ENCODE measurements at places on chromosomes 2 and 18. TPM values are rescaled to one million over a fixed set of nuclear protein-coding genes. Genes with fewer than 3 reads are reported as not detected.
A peak's percentile ranks its signal among the peaks of the same experiment; 100 is the strongest.

DNA sequence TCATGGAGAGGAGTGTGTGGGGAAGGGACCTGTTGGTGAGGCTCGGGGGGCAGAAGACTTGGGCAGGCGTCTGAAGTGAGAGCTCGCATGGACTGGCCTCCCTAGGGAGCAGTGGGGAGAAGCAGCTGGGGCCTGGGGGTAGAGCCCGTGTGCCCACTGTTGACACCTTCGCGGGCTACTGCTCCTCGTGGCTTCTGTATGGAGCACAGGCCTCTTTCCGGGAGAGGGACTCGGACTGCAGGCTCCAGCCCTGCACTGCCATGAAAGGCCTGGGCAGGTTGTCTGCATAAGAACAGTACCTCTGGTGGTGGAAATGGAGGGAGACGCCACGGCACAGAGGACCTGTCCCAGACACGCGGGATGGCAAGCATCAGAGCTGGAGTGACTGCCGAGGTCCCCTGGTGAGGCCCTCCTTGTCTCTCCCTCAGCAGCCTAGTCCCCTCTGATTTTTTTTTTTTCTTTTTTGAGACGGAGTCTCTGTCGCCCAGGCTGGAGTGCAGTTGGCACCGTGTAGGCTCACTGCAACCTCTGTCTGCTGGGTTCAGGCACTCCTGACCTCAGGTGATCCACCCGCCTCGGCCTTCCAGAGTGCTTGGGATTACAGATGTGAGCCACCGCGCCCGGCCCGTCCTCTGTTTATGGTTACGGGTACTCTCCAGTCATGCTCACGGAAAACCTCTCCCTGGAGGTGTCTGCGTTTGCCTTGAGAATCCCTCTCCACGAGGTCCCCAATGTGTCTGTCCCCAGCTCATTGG, 44.7 kb upstream of the PTMA start:
- DNase-seq = no peak

GRCh38 chr2:113176696-113177355, 3.1 kb downstream of the PSD4 start:
- DNase-seq = peak; percentile 22

Gene ARHGEF4
- total RNA-seq = 4.1 TPM

Gene GKN2
- total RNA-seq = not detected

Gene KHK
- total RNA-seq = 4.5 TPM

All from Right ventricle myocardium inferior (tissue), 1 donor.